ENCODE measurements at places on chromosomes 2 and 18. TPM values are rescaled to one million over a fixed set of nuclear protein-coding genes. Genes with fewer than 3 reads are reported as not detected.

DNA sequence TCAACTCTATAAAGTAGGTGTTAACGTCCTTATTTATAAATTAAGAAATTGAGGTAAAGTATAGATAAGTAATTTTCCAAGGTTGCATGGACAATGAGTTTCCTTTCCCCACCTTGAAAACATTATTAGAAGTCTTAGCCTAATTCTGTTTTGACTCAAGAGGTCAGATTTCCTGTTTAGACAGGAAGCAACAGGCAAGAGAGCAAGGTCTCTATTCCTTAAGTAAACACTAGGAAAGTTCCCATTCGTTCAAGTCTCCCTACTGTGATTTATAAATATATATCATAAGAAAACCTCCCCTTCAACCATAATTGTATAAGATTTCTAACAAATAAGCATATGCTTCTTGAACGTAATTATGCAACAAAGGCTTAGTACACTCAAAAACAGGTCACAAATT is 40.3 kb downstream of the CLASP1 start:
- DNase-seq = no peak
- H3K27ac ChIP-seq = no peak overlapping the region
- no peaks in the 10 kb centered on the region for H3K4me1 ChIP-seq
- H3K4me3 ChIP-seq = no peak overlapping the region
- peaks cover 4% of the 10 kb centered on the region for H3K36me3 ChIP-seq
- no peaks in the 10 kb centered on the region for H3K27me3 ChIP-seq

CYRIA gene
- total RNA-seq = not detected

TAF4B gene
- total RNA-seq = 1.9 TPM

EGR4 gene
- not detected for total RNA-seq

Measured in GM23248 (cell line).